SW 1271 (cell line): ENCODE measurements at places on chromosomes 12 and 14.

DNA sequence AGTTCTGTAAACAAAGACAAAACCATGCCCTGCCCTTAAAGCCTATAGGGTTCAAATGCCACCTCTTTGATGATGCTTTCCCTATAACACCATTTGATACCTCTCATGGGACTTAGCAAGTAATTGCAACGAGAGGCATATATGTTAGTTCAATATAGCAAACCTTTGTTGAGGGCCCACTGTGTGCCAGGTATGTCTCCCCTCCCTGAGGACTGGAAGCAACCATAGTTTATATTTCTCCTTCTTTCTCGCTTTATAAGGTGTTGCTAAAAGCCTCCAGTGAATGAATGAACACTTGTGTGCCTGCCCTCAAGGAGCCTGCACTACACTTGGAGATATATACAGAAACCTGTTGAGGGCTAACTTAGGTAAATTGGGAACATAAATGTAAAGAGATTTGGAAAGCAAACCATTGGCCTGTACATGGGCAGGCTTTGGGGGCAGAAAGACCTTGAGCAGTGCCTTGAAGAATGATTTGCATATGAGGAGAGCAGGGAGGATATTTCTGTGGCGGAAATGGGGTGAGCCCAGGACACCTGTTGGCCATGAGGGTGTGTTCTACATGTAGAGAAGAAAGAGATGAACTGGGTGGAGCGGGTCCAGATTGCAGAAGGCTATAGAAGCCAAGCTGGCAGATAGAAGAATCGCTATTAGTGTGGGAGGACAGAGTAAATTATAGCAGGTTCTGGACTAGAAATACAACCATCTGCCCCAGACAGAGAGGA lies 1.8 kb upstream of the CKAP4 start:
- DNase-seq = no peak

GRCh38 chr12:113186033-113186365 lies 478 bp downstream of the RITA1 start:
- DNase-seq = no peak

GRCh38 chr12:47811072-47811396 lies 8.7 kb downstream of the HDAC7 start:
- no peak for DNase-seq

GRCh38 chr12:8466241-8466640 lies 10.5 kb downstream of the CLEC6A start:
- DNase-seq = no peak

GRCh38 chr12:24027352-24027751 lies 77.9 kb upstream of the SOX5 start:
- DNase-seq = no peak

DNA sequence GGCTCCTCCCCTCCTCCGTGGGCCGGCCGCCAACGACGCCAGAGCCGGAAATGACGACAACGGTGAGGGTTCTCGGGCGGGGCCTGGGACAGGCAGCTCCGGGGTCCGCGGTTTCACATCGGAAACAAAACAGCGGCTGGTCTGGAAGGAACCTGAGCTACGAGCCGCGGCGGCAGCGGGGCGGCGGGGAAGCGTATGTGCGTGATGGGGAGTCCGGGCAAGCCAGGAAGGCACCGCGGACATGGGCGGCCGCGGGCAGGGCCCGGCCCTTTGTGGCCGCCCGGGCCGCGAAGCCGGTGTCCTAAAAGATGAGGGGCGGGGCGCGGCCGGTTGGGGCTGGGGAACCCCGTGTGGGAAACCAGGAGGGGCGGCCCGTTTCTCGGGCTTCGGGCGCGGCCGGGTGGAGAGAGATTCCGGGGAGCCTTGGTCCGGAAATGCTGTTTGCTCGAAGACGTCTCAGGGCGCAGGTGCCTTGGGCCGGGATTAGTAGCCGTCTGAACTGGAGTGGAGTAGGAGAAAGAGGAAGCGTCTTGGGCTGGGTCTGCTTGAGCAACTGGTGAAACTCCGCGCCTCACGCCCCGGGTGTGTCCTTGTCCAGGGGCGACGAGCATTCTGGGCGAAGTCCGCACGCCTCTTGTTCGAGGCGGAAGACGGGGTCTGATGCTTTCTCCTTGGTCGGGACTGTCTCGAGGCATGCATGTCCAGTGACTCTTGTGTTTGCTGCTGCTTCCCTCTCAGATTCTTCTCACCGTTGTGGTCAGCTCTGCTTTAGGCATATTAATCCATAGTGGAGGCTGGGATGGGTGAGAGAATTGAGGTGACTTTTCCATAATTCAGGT lies at the start of gene PSEN1:
Gene PSEN1, plus strand, starts transcription at position 121 of the 839 bp plus-strand sequence. CDS start 11,513 bp downstream, outside the sequence.
- DNase-seq = peak; percentile 64

DNA sequence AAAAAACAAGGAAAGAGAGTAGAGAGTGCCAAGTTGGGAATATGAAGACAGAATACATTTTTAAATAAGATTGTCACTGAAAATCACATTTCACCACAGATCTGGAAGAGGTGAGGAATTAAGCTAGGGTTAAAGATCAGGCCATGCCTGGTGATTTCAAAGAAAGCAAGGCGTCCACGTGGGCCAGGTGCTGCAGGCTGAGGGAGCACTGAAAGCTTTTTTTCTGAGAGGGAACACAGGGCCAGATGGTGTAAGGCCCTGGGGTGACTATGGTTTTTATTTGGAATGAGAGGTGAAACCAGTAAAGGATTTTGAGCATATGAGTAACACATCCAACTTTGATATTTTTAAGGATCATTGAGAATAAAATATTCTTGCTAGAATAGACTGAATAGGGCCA lies 20.9 kb downstream of the SYT1 start:
- DNase-seq = no peak

DNA sequence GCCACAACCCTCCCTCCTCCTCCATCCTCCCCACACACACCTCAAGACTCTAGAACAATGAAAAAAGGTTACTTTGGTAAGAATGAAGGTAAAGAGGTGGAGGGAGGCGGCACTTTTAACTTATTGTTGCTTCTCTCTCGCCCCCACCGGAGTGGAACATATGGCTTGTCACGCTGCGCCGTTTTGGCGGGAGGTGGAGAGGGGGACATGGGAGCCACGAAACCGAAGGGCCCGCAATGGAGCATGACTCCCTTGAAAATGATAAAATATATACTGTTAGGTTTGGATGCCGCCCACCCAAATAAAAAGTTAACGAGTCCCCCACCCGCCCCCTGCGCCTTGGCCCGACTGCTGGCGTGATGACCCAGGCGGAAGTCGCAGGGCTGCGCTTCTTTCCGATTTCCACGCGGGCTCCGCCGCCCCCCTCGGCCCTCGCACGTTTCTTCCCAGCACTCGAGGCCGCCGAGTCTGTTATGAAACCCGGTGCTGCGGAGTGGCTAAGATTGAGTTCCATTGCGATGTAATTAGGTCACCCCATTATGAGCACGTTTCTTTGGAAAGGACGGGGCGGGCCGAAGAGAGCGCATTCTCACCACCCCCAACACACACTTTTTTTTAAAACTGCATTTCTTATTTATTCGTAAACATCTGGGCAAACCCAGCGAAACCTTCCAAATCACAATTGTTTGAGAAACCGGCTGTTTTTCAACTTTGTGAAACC lies 1.4 kb upstream of the ZFP36L1 start:
- peak; percentile 78 for DNase-seq

- no peak for DNase-seq
Observed at GRCh38 chr14:23164250-23164649, 19.2 kb downstream of the SLC7A8 start.

DNA sequence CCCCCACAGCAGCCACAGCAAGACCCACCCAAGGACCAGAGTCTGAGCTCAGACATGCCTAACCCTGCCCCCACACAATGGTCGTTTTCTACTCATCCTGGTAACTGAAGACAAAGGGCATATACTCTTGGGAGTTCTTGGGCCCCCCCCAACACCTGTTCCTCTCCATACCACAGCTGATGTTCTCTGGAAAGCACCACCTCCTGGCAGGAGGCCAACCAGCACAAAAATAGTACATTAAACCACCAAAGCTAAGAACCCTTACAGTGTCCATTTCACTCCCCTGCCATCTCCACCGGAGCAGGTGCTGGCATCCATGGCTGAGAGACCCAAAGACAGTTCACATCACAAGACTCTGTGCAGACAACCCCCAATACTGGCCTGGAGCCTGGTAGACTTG lies 80.6 kb upstream of the DAAM1 start:
- no peak for DNase-seq

DNA sequence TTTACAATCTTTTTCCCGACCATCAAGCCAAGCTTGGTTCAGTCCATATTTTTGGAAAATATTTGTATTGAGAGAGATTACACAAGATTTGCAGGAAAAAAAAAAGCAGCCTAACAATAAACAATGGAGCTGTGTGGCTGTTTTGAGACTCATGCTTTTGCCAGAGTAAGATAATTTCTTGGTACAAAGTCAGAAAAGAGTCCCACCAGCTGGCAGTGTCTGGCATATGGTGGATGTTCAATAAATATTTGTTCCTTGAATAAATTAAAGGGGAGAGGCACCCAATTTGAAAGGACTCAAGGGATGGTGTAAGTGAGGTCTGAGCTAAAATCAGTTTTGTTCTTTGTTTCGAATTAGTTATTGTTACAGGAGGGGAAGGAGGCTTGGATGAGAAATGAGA lies 78.1 kb upstream of the RPH3A start:
- no peak for DNase-seq

DNA sequence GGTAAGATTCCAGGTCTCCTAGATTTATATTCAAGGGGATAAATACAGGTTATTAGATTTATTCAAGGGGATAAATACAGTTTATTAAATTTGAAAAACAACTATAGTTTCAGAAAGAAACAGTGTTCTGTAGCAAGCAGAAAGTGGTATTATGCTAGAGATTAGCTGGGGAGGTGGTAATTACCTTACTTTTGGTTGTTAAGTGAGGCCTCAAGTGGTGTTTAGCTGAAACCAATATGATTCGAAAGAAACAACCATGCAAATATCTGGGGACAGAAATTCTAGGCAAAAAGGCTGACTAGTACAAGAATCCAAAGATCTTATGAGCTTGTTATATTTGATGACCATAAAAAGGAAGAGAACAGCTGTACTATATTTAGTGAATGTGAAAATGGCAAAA lies 6.2 kb downstream of the OR4N5 start:
- DNase-seq = no peak

DNA sequence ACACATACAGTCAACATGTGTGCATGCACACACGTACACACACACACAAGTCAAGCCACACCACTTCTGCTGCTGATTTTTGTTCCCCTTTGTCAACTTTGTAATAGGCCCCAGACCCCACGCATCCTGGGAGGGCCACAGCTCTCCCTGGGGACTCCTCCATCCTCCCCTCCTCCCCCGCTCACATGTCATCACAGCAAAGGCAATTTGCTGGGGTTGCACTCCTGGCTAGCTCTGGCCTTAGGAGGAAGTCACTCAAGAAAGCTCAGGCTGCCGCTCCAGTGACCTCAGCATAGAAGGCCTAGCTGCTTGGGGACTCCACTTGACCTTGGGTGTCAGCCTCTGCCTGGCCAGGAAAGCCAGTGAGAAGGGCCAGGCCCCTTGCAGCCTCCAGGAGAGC lies 27.2 kb downstream of the NGB start:
- DNase-seq = no peak

DNA sequence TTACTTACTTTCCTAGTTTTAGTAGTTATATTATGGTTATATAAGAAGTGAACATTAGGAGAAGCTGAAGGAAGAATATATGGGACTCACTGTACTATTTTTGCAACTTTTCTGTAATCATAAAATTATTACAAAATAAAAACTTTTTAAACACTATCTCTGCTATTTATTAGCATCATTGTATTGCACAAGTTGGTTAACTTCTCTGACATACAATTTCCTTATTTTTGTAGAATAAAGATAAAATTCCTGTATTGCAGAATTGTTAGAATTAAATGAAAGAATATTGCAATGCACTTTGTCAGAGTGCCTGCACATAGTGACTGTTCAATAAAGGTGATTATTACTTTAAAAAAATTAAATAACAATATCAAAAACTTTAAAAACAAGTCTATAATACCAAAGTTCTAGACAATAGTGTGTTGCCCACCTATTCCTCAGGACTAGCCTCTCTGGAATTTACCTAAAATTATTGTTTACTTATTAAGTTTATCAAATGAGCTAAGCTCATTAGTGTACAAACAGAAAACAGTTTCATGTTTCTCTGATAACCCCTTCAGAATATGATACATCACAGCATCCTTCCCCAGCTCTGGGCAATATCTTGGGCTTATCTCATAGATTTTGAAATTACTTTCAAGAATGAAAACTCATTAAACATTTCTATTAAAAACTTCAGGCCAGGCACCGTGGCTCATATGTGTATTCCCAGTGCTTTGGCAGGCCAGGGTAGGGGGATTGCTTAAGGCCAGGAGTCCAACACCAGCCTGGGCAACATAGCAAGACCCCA lies 77.4 kb upstream of the TMPO start:
- DNase-seq = no peak
